ENCODE measurements at places on chromosomes 11 and 22.

DNA sequence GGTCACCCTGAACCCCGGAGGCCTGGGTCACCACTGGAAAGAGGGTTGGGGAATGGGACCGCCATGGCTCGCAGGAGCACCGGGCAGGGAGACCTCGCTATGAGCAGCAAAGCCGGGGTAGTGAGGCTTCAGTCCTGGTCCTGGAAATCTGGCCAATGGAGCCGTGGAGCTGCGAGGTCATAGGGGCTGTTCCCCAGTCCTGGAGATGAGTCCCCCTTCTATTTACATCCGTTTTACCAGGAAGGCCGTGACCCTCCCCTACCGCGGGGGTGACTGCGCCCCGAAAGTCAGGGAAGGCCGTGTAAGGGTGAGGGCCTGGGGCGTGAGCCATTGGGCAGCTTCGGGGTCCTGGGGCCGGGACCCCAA is 449 bp downstream of the PIDD1 start:
- DNase-seq, result no peak

- no peak for DNase-seq
Measured at GRCh38 chr11:107014871-107015270, 3.4 kb downstream of the GUCY1A2 start.

GRCh38 chr11:86175626-86176025 is 68.9 kb upstream of the EED start:
- DNase-seq, result no peak

DNA sequence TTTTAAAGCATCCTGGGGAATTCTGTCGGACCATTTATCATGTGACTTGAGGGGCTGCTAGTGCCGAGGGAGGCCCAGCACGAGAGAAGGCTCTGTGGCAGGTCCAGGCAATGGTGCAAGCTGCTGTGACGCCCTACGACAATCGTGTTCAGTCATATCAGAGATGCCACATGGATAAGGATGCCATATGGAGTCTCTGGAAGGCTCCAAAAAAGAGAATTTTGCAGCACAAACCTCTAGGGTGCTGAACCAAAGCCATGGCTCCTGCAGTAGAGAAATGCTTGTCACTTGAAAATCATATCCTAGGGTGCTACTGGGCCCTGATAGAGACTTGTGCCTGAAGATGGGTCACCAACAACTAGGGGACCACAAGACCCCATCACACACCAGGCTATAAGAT is 6.7 kb upstream of the CD6 start:
- no peak for DNase-seq

GRCh38 chr11:72703267-72704008 is 29.2 kb upstream of the PDE2A start:
- DNase-seq, result no peak

- DNase-seq, result no peak
Measured at GRCh38 chr11:32288276-32288675, 147.1 kb downstream of the WT1 start.

- DNase-seq, result no peak
Measured at GRCh38 chr11:67466962-67467771, 1.9 kb downstream of the TMEM134 start.

DNA sequence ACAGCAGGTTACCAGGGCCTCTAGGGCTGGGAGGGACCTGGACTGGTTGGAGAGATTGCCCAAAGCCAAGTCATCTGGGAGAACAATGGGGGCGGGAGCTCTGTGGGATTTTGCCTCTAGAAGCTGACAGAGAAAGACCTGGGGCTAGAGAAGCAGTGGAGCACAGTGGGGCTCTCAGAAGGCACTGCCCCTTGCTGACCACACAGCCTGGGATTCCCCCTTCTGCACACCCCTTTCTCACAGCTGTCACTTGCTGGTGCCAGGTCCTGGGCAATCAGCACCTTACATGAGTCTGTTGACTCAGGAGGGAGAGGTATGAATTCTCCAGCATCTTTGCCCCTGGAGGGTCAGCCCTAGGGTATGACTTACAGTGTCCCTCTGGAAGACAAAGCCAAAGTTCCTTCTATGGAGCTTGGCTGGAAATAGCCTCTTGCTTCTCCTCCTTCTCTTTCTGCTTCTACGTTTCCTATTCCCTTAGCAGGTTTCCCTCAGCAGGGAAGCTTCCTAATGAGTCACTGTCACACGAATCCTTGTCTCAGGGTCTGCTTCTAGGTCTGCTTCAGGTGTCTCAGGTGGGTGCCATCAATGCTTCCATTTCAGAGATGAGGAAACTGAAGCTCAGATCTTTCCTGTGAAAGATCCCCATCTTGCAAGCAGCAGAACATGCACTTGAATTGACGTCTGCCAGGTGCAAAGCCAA is 27.0 kb downstream of the GDPD5 start:
- no peak for DNase-seq

- DNase-seq, result no peak
Measured at GRCh38 chr22:37010976-37011375, 8.3 kb downstream of the TST start.

DNA sequence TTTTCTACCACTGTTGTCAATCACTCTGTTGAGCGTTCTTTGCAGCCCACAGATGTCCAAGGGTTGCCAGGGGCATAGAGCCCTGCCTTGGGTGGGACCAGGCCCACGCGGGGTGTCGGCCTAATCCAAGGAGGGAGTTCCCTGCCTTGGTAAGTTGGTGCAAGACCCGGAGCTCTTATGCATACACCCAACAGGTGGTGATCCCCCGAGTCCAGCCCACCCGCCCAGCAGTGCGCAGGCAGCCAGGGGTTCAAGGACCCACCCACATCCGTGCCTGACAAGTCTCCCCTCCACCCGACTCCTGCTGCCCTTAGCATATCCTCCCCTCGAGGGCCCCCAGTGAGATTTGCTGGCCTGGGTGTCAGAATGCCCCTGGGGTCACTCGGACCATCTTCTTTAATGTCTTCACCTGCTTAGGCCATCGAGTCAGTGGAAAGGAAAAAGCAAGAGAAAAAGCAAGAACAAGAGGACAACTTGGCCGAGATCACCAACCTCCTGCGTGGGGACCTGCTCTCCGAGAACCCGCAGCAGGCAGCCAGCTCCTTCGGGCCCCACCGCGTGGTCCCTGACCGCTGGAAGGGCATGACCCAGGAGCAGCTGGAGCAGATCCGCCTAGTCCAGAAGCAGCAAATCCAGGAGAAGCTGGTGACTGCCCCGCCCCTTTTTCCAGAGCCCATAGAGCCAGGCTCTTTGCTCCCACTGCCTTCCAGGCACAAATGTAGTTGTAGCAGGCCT is 12.2 kb downstream of the RIBC2 start:
- no peak for DNase-seq

GRCh38 chr11:2268729-2269600 is 1.4 kb downstream of the ASCL2 start:
- DNase-seq, result peak; percentile 45

DNA sequence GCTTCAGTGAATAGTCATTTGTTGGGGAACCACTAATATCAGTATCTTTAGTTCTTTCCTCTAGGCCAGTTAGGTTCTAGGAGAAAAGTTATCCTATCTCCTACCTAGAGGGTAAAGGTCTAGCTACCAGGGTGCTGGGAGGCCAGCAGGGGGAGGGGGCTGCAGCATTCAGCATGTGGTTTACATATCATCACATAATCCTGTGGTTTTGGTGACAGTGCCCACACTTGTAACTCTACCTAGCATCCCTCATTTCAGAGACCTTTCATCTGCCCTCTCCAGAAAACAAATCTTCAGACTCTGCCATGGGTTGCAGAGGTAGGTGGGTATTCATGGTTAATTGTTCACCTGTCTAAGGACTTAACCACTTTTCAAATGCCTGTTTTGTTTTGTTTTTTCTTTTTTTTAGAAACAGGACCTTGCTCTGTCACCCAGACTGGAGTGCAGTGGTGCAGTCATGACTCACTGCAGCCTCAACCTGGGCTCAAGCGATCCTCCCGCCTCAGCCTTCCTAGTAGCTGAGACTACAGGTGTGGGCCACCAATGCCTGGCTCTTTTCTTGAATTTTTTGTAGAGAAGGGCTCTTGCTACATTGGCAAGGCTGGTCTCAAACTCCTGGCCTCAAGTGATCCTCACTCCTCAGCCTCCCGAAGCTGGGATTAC is 146.8 kb downstream of the ENTHD1 start:
- DNase-seq, result peak; percentile 35

- DNase-seq, result no peak
Measured at GRCh38 chr22:22803285-22803853, 84.2 kb upstream of the IGLL5 start.

DNA sequence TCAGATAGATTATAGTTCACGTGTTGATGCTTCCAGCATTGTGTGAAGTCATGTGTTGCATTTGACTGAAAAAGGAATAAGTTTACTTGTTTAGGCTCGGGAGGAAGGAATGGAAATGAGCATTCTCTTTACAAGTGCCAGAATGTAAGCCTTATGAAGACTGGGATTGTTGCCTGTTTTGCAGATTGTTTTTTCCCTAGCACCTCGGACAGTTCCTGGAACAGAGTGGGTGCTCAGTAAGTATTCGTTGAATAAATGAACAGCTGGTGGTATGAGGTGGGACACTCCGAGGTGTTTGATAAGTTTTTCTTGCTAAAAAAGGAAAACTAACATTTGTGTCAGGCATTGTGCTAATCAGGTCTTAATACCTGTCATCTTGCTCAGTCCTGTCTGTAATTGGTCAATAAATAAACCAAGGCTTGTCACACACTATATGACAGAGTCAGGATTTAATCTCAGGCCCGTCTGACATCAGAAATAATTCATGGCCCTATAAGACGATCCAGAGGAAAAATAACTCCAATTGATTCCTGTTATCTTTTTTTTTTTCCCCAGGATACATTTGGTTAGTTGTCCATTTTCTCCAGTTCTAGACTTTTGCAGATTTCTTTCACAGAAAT is 304.7 kb downstream of the NELL1 start:
- DNase-seq, result no peak

DNA sequence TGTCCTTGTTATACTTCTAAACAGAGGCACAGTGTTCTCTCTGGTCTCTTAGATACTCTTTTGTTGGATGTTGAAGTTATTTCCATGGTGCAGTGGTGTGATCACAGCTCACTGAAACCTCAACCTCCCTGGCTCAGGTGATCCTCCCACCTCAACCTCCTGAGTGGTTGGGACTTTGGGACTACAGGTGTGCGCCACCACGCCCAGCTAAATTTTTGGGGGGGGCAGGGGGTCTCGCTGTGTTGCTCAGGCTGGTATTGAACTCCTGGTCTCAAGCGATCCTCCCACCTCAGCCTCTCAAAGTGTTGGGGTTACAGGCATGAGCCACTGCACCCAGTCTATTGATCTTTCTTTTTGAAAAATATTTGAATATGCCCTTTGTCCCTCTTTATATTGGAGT is 14.9 kb downstream of the ZNF74 start:
- no peak for DNase-seq
